G401 (cell line): ENCODE measurements at places on chromosomes 7 and 10.

DNA sequence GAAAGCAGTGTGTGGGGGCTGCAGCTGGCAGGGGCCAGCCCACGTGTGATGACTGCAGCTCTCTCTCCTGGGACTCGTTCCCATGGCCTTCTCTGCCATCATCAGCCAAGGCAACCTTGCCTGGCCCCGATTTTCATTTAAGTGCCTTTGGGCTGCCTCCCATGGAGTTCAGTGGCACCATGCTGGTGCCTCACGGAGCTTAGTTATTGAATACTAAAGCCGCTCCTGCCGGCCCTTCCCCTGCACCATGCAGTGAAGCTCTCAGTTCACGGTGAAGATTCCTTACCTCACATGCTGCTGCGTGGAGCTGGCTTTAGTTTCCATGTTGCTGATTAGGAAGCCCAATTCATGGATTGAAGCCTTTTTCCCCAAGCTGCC lies 141.5 kb upstream of the EEPD1 start:
- DNase-seq: peak; percentile 11

DNA sequence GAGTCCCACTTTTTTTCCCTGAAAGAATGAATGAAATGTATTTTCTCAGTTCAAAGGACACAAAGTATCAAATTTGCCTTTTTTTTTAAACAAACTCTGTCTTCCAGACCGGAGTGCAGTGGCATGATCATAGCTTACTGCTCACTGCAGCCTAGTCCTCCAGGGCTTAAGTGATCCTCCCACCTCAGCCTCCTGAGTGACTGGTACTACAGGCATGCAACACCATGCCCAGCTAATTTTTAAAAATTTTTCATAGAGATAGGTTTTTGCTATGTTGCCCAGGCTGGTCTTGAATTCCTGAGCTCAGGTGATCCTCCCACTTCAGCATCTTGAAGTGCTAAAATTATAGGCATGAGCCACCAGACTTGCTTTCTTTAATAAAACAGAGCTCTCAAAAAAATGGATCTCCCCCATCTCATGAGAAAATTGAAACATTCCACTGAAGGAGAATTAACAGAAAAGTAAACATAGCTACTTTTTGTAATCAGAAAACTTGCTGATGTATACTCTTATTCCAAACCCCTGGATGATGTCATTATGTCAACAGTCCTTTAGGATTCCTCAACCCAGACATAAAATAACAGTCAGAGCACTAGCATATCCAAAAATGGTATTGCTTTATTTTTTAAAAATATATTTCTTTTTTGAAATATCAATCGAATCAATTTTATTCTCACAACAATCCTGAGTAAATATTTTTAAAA lies 12.3 kb upstream of the TRDMT1 start:
- no peak for DNase-seq

DNA sequence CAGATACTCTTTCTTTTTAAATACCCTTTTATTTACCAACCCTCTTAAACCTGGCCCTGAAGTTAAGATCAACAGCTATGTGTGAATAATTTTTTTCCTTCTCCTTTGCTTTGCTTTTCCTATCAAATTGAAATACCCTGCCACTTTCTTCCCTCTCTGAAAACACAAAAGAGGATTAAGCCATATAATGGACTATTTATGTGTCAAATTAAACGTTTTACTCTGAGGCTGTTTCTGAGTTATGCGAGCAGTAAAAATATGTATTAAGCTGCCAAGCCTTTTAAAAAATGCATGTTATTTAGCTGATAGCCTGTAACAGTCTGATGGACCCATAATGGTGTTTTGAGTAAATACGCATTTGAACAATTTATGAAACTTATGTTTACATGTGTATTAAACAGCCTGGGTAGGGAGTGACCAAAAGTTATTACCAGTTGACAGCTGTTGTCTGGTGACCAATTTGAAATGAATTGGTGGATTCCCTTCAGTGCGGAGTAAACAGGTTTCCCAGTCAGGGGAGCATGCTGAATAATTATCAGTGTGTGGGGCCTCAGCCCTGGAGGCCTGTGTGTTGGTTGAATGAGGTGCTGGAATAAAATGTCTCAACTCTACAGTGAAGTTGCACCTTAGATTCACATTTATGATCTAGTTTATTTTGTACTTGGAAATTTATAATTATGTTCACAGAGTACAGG lies 89.6 kb downstream of the AUTS2 start:
- DNase-seq: no peak

DNA sequence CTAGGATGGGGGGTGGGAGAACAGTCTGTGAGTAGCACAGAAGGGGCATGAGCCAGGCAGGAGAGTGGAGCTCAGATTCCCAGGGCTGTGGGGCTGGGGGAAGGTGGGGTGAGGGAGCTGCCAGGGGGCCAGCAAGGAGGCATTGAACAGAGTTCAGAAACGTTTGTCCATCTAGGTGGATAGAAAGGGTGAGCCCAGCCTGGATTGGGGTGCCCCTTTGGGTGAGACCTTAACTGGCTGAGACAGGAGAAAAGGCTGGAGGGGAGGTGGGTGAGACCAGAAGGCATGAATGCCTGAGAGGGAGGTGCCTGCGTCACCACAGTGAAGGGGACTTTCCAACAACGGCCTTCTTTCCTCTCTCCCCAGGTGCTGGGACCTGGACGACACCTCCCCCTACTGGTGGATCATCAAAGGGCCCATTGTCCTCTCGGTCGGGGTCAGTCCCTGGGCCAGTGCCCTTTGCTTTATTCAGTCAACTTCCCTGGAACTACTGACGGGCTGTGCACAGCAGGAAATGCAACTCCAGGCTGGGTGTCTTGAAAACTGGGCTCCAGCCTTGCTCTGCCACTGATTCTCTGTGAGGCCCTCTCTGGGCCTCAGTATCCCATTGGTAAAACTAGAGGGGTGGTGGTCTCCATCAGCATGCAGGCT lies 11.0 kb downstream of the GHRHR start:
- DNase-seq: no peak

DNA sequence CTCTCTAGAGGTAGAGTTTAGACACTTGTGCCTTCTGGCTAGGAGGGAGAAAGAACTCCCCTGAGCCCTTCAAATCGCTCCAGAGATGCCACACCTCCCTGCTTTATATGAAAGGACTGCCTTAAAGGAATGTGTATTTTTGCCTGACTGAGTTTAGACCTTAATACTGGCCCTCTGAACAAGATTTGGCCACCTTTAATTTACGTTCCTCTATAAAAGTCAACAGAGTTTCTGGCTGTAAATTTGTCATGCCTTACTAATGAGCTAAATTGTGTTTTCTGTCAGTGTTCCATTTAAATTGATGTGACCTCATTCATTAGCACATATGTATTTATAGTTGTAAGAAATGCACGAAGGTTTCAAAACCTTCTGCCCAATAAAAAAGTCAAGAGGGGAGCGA lies 48.0 kb downstream of the SEMA3C start:
- no peak for DNase-seq

DNA sequence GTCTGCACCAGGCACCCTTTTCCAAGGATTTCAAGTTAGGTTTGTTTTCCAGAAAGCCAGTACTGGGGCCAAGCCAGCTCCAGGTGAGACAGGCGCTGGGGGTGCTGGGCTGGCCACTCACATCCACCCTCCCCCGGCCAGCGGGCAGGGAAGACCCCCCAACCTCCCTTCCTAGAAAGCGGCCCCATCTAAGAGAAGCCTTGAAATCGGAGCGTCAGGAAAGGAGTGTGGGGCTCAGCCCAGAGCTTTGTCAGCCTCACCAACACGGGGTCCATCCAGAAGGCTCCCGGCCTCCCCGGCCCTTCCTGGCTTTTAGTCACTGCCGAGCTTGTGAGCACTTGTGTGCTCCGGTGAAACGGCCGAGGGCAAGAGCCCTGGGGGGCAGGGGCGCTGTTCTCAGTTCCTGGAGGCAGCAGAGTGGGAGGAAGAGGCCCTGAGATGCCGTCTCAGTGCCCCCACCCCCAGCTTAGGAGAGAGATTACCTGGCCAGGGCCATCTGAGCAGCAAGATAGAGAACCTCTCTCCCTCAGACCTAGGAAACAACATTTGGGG lies 39.6 kb downstream of the PDGFA start:
- no peak for DNase-seq

DNA sequence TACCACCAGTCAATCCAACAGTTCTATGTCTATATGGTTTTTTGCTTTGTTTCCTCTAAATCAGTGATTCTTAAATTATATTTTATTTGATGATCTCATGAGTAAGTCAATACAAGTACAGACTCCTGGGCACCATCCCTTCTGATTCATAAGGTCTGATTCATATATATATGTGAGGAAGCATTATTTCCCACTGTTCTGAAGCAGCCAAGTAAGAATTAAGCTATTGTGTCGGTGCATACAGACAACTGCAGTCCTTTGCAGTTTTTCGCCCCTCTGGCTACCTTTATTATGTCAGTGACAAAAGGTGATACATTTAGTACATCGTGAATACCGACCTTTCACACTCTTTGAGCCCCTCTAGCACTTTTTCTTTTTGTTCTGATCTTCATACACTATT lies 1079.6 kb upstream of the C7orf33 start:
- no peak for DNase-seq

DNA sequence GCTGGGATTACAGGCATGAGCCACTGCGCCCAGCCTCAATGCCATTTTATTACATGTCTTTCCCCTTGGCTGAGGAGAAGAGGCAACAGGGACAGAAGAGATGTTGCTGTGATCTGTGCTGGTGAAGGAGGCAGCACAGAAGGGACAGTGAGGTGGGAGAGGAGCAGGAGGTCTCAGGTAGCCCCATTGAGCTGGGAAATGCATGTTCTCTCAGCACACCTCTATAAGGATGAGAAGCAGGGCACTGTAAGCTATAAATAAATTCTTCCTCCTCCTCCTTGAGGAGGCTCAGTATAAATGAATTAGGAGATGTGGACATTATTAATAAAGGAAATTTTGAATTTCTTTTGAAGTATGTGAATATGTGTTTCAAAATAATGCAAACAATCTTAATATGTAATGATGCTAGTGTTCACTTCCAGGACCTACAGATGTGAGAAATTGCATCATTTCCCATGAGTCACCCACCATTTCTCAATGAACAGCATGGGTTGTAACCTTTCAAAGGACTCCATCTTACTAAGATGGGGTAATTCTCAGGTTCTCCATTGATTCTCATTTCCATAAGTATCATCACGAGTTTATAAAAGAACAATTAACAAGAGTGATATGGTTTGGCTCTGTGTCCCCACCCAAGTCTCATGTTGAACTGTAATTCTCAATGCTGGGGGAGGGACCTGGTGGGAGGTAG lies 88.9 kb upstream of the ODAD2 start:
- DNase-seq: no peak

DNA sequence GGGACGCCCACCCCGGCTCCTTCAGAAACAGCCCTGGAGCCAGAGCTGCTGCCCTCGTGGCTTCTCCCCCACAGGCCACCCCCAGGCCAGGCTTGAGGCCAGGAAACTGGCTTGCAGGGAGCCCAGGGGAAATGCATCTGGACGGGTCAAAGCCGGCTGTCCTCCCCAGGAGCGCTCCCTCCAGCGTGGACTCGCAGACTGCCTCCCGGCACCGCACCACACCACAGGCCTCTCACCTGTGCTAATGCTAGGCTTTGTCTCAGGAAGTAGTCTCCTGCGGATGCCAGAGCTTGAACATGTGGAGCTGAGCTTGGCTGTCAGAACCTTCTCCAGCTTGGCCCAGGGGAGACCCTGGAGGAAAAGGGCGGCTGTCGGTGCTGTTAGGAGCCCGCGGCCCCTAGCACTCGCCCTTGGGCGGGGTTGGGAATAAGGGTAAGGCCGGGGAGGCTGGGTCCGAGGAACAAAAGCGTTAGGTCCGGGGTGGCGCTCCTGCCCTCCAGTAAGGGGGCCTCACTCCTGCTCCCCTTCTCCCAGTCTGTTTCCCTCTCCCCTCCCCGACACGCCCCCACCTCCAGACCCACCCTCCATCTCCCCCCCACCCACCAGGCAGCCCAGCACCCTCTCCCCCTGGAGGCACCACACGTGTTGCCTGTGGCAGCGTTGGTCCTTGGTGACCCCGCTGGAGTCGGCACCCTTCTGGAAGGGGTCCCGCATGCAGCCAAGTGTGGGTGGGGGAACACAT lies 21.6 kb upstream of the DRGX start:
- no peak for DNase-seq

DNA sequence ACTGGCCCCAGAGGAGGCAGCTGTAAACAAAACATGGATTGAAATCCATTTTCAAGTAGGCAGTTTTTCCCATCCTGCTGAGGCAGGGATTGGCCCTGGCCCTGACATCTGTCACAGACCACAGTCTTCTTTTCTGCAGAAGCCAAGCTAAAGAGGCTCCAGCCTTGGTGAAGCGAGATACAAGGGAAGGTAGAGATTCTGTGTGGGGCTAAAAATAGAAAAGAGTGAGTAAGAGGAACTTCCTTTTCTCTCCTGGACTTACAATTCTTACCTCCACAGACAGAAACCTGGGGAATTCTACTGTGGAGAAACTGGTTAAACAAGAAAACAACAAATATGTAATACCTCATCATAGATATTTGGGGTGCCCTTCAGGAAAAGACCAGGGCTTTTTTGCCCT lies 624.8 kb upstream of the FZD8 start:
- DNase-seq: no peak

GRCh38 chr7:130207642-130208041 lies at the start of gene SSMEM1:
Gene SSMEM1 (plus strand): TSS chr7:130207860. CDS start chr7:130207911, 51 bp downstream.
- DNase-seq: no peak

DNA sequence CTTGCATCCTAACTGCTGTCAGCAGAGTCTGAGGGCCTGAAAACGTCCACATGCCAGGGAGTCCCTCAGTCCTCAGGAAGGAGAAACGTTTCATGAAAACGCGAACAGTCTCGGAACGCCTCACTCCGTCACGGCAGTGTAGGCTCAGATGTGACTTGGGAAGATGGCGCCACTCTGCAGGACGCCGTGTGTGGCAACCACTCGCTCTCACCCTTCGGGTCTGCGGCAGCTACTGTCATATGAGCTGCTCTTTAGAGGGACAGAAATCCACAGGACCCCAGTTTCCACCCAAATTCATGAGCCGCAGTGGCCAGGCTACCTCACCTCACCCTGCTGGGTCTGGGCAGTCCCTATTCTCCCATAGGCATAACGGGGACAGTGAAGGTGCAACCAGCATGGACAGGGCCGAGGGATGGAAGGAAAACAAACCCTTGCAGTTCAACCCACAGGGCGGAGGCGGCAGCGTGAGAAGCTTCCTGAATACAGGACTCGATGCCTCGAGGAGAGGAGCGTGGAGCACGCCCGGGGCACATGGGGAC lies 438.3 kb downstream of the DNAJB6 start:
- no peak for DNase-seq

- DNase-seq: no peak
Observed at GRCh38 chr7:157477550-157478212, 140.9 kb downstream of the DNAJB6 start.

DNA sequence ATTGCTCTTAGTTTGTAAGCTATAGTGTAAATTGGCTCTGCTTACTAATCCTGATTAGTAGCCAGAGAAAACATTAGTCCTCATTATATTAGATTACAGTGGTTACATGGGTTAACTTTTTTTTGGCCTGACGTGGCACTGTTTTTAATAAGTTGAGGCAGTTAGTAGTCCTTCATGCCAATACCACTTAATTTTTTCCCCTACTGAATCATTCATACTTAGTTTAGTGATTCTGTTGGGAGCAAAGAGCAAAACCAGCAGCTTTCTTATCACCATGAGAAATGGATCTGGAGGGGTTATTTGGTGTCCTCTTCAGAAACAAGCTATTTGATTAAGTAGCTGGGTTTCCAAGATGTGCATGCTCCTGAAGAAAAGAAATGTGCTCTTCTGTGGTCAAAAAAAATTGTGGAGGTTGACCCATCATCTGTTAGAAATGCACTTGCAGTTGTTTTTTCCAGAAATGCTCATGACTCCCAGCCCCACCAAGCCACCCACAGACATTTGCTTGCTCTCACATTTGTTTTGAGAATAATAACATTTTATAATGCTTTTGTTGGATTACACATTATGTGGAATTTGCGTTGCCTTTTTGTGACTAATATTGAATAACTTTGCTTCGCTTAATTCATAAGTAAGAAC lies 258.5 kb downstream of the HDAC9 start:
- no peak for DNase-seq

- DNase-seq: peak; percentile 69
Observed at GRCh38 chr7:76020031-76020714, 25.8 kb upstream of the TMEM120A start.
